ENCODE measurements at places on chromosomes 2 and 18.

GRCh38 chr2:46917628-46918027 is 2.0 kb upstream of the MCFD2 start:
- DNase-seq = no peak

- DNase-seq = no peak
Measured at GRCh38 chr2:169363560-169364150, 1.3 kb upstream of the LRP2 start.

DNA sequence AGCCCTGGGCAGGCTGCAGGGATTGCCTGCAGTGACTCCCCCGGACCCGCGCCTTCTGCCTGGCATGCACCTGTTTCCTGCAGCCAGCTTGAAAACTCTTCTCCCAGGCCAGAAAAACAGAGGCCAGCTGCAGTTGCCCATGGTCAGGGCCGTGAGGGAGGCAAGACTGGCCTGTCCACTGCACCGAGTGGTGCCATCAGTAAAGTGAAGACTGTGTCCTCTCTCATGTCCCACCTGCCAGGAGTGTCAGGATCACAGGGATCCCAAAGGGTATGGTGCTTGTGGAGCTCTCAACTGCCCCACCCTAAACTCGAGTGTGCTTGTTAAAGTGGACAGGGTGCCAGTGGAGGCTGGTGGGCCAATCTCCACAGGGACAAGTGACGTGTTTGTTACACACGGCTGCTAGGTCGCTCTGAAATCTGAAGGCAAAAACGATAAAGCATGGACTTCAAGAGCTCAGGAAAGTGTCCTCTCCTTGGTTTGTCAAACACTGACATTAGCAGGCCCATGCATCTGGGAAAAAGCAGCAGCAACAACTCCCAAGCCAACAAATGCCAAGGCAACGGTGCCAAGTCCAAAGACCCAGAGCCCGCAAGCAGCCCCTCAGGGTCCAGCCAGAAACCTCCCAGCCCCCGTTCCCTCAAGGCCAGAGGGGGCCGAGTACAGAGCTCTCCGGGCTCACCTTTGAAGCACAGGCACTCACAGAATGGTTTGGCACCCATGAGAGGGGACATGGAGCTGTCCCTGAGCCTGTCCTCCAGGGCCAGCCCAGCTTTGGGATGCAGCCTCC is 213.2 kb downstream of the HDAC4 start:
- no peak for DNase-seq

- no peak for DNase-seq
Measured at GRCh38 chr2:29990129-29990528, 68.7 kb upstream of the ALK start.

DNA sequence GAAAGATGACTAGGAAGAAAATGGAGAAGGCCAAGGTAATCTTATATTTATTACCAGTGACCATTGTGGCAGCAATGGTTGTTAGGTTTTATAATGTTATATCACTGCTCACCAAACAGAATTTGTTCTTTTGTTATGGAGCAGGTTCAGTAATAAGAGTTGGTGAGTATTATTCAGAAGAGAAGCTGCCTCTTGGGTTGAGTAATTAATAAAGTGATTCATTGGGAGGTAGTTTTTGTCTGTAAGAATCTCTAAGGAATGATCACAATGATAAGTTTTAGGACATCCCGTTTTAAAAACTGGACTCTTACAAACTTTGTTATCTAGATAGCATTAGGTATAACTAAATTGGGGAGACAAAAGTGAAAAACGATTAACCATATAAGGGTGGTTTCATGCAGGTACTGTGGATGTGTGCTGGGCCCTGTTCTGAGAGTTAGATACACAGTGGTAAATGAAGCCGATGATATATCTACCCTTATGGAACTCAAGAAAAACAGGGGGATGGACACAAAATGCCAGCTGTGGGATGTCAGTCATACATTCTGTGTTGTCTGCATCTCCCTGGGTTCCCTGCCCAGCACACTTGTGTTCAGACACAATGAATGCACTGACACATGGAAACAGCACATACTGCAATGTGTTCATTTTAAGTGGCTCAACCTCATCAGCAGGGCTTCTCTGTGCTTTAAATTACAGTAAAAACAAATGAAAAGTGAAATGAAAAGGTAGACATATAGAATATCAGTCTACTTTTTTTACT is 7.5 kb downstream of the MAP4K4 start:
- DNase-seq = no peak

GRCh38 chr2:186516396-186516795 is 30.3 kb downstream of the ZC3H15 start:
- no peak for DNase-seq

- no peak for DNase-seq
Measured at GRCh38 chr18:7844017-7844416, 276.9 kb downstream of the PTPRM start.

DNA sequence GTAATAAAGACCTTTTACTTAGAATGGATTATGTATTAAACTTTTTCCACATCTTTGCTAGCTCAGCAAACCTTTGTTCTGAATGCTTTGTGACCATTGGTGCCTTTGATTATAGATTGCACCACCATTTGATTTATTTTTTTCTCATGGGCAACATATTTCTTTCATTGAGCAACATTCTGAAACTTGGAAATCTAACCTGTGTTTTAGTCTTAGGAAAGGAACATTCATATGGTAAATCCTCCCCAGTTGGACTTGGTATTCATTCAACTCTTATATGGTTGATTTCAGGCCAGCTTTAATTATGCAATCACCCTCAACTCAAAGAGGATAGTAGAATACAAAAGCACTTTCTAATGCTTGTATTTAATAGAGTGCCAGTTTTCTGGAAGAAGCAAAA is 1077.9 kb upstream of the ZEB2 start:
- no peak for DNase-seq

DNA sequence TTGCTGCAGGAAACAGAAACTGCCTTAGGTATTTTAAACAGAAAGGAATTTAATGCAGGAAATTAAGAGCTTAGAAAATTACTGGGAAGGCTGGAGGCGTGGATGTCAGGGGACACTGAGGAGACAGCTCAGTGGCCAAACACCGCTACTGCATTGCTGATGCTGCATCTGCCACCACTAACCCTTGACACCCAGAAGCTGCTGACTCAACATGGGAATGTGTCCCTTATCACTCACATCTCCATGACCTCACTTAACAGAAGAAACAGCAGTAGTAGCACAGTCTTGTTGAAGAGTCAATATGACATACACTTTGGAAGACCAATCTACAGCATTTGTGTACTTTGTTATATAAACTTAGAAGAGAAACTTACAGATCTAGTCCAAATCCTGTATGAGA is 906.1 kb downstream of the SLC4A3 start:
- DNase-seq = no peak

DNA sequence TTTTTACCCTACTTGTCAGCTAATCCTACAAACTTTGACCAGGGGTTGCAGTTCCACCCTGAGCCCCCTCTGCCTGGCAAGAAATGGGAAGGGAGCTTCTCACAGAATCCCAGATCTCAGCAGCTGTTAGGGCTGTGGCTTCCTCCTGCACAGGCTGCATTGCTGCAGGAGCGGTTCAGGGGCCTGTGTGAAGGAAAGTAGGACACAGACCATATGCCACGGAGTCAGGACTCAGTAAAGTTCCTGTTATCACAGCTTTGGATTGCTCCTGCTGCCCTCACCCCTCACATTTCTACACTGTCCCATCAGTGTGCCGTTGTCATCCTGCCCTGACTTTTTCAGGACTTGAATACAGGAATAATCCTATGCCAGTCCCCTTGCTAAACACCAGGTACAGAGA is 62.8 kb upstream of the SP3 start:
- no peak for DNase-seq

DNA sequence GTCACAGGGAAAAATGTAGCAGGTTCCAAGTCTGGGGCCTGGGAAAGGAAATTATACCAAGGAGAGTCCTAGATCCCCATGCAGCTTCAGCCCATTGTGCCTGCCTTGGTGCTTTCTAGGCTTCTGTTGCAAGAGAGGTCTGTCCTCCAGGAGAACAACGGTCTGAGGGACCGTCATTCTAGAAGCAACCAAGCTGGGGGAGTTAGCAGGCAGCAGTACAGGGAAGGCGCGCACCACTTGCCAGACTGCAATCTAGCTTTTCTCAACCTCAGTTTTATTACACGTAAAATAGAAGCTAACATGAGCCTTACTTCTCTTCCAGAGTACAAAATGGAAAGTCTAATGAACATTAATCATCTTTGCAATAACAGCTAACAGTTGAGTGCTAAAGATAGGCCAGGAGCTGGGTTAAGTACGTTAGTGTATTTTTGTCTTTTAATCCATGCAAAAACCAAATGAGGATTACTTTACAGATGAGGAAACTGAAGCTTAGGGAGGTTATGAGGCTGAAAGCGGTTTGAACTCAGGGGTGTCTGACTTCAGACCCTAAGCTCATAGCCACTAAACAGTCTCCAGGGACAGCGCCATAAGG is 1.9 kb downstream of the TCF23 start:
- no peak for DNase-seq

DNA sequence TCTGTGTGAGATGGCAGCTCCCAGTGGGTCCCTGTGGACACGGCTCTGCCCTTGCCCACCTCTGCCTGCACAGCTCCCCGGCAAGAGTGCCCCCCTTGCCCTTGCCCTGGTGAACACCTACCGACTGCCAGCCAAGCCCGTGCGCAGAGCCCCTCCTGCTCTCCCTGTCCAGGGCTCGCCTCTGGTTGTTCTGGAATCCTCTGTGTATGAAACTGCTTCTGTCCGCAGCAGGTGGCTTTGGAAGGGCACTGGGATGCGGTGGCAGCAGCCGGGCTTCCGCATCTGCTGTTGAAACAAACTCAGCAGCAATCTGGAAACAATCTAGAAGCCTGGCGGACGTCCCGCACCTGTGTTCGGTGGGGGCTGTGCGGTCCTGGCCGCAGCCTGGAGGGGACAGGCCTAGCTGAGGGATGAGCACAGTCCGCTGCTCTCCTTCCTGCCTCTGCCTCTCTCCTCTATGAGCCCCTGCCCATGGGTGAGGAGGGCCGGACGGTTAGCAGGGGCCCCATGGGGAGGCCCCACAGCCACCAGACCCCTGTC is 34.0 kb upstream of the KLF11 start:
- no peak for DNase-seq

DNA sequence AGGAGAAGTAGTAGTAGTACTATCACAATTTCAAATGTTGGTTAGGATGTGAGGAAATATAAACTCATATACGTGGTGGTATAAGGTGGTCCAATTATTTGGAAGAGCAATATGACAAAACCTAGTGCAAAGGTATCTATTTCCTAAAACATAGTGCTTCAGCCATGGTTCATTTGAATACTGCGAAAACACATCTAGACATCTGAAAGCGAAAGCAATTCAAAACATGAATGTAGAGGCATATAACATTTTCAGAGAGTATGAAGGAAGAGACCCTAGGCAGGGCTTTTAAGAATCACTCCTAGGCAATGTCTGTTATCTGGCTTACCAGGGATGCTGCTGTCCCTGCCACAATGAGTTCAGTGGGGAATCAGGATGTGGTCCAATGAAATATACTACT is 1085.8 kb downstream of the TDRD15 start:
- DNase-seq = no peak

DNA sequence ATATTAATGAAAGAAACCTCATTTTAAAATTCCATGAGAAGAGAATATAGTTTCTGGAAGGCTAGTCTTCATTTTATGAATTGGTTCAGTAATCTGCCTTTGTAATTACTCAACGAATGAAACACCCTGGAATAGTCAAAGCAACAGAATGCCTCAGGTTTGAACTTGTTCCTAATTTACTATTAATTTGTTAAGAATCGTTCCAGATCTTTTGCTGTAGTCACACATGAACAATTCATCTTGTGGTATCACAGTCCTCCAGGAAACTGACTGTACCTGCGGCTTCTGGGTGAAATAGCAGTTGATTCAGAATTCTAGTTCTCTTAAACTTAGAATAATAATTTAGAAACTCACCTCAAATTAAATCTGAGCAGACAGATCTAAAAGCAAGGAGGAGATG is 282.7 kb upstream of the MAP2 start:
- DNase-seq = no peak

DNA sequence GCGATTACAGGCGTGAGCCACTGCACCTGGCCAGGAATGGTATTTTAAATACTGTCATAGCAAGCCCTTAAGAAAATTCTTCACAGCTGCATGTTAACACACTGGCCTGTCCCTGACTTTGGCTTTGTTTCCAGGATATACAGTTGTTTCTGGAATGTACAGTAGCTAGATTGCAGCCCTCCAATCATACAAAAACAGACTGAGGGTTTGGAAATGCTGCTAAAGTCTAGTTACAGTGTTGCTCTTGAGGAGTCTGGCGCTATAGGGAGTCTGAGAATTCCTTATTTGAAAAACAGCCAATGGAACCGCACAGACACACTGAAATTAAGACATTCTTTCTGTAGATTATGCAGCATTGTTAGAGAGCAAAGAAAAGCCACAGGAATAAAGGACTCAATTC is 37.7 kb downstream of the STON1 start:
- DNase-seq = no peak

- no peak for DNase-seq
Measured at GRCh38 chr2:24122366-24123194, 554 bp downstream of the PFN4 start.

DNA sequence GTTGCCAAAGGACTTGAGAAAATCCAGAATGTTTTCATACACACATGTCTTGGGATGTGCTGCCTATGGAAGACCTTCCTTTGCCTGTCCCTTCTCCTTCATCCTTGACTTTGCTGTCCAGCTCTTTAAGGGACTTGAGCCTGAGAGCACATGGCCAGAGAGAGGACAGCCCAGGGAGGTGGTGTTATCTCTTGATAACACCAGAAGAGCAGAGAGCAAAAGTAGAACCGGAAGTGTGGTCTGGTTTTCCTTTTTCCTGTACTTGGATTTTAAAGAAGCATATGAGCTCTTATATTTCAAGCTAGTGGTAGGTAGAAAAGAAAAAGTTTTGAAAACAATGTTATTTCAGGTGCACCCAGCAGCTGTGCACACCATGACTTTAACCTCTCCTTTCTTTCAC is 94.1 kb upstream of the ZNF532 start:
- DNase-seq = no peak

GRCh38 chr2:28580078-28580477 is 84.2 kb downstream of the PLB1 start:
- DNase-seq = no peak

GRCh38 chr18:57901825-57902589 is 98.9 kb upstream of the ATP8B1 start:
- no peak for DNase-seq

GRCh38 chr2:229686122-229686919 is 28.0 kb downstream of the DNER start:
- DNase-seq = no peak

GRCh38 chr2:175393851-175394250 is 212.3 kb upstream of the ATP5MC3 start:
- no peak for DNase-seq

DNA sequence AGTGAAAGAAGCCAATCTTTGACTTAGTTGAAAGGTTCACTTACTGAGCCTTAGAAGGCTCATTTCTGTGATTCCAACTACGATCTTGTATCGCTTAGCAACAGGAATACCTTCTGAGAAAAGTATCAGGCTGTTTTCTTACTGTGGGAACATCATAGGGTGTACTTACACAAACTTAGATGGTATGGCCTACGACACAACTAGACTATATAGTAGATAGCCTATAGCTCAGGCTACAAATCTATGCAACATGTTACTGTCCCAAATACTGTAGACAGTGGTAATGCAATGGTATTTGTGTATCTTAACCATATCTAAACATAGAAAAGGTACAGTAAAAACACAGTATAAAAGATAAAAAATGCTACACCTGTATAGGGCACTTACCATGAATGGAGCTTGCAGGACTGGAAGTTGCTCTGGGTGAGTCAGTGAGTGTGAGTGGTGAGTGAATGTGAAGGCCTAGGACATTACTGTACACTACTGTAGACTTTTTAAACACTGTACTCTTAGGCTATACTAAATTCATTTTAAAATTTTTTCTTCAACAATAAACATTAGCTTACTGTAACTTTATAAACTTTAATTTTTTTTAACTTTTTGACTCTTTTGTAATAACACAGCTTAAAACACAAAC is 148.8 kb upstream of the STON1 start:
- DNase-seq = no peak

Data from stimulated activated CD8-positive, alpha-beta memory T cell treated with anti-CD3 and anti-CD28 coated beads, Interleukin-4, amount 100 ng/mL, for 1 hour (primary cell).